ENCODE measurements at places on chromosomes 6 and 20. TPM values are rescaled to one million over a fixed set of nuclear protein-coding genes. Genes with fewer than 3 reads are reported as not detected.

HSD17B8 gene
- 4.3 TPM for polyA plus RNA-seq

MEP1A gene
- not detected for polyA plus RNA-seq

DNA sequence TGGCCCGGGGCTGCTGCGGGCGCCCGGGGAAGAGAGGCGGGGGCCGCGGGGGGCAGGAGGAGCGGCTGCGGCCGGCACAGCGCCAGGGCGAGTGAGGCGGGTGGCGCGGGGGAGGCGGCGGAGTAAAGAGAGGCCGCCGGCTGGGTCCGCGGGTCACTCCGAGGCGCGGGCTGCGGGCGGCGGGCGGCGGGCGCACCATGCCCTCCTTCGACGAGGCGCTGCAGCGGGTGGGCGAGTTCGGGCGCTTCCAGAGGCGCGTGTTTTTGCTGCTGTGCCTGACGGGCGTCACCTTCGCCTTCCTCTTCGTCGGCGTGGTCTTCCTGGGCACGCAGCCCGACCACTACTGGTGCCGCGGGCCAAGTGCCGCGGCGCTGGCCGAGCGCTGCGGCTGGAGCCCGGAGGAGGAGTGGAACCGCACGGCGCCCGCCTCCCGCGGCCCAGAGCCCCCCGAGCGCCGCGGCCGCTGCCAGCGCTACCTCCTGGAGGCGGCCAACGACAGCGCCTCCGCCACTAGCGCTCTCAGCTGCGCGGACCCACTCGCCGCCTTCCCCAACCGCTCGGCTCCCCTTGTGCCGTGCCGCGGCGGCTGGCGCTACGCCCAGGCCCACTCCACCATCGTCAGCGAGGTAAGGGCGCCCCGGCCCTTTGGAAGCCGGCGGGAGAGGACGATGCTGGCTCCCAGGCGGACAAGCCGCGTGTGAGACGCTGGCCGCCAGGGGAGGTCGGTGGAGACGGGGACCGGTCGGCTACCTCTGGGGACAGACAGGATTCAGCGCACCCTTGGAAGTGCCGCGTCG is at the start of gene SLC22A3:
Gene SLC22A3, plus strand, starts transcription at position 156 of the 797 bp plus-strand sequence. Its CDS starts 42 bp downstream, at position 198.
- no peak for DNase-seq
- H3K36me3 ChIP-seq: no peaks in the 10 kb centered on the region
- H3K4me1 ChIP-seq: no peaks in the 10 kb centered on the region
- no peak within 1 kb of the TSS for H3K27ac ChIP-seq
- H3K4me3 ChIP-seq: peak within 1 kb of the TSS; percentile 17

DNA sequence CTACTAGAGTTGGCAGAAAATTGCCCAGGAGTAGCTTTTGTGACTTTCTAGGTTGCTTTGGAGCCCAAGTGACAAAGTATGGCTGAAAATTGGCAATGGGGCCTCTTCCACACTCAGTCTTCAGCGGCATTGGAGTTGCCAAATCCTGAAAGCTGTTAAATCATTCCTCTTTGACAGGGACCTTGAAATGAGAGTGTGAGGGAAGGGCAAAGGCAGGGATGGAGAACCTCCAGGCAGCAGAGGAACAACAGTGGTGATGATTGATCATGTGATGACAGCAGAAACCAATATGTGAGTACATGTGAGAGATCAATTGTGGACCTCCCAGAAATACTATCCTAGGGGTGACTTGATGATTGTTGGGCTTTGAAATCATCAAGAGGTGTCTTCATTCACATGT is 393.9 kb downstream of the KIF16B start:
- H3K4me1 ChIP-seq: no peaks in the 10 kb centered on the region
- DNase-seq: no peak
- H3K27me3 ChIP-seq: no peaks in the 10 kb centered on the region
- H3K27ac ChIP-seq: no peak overlapping the region
- H3K36me3 ChIP-seq: no peaks in the 10 kb centered on the region

AIF1 gene
- not detected for polyA plus RNA-seq

EBF4 gene
- polyA plus RNA-seq: 1.0 TPM

DEFB124 gene
- not detected for polyA plus RNA-seq

- no peak overlapping the region for H3K4me3 ChIP-seq
- no peak overlapping the region for H3K27ac ChIP-seq
- DNase-seq: no peak
- H3K4me1 ChIP-seq: no peaks in the 10 kb centered on the region
These were observed 44.9 kb upstream of the PKHD1 start for GRCh38 chr6:52132292-52132691.
